HFF-Myc (cell line): ENCODE measurements at places on chromosomes 16 and 17.

DNA sequence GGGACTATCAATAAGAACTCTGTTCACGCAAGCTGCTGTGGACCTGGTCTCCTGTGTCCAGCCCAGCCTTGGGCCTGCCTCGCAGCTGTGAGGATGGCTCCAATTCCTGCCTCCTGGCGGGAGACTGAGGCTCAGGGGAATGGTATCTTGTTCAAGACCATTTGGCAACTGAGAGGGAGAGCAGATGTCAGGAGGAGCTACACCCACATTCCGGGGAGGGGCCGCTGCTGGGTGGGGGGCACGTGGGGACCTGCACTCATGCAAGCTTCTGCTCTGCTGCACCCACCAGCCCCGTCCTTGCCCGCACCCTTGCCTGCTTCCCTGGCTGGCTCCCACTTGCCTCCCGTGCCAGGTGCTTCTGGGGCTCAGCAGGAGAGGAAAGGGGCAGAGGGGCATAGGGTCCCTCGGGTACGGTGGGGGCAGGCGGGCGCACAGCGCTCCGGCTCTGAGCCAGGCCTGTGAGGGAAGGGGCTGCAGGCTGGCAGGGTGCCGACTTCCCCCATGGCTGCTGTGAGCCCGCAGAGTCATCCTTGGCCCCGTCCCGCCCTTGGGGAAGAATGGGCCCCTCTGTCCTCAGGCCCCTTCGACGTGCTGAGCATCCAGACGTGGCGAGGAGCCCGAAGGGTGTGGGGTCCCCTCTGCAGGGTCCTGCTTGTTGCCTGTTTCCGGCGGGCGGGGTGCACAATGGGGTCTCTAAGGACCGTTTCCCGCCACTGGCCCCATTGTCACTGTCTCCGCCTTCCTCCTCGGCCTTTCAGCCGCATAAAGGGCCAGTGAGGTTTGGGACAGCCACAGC is 2.7 kb downstream of the METRN start:
- DNase-seq = no peak

DNA sequence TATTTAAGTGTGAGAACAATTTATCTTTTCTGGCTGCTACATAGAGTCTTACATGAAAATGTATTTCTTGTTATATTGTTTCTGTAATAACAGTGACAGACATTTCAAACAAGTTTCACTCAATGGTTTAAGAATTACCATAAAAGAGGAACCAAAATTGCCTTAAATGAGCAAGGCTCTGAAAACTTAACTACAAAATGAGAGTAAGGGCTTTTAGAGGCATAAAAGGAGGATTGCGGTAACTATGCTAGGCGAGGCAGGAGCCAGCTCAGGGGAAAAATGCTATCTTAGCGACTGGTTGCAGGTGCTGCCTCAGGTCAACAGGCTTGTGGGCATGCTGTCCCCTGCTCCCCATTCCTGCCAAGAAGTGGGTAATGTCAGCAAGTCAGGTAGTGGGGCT is 81.7 kb upstream of the MSI2 start:
- no peak for DNase-seq

- DNase-seq = no peak
Measured at GRCh38 chr17:7754656-7755055, 37.1 kb downstream of the DNAH2 start.

GRCh38 chr16:71627731-71628181 is 1.8 kb downstream of the MARVELD3 start:
- DNase-seq = no peak

DNA sequence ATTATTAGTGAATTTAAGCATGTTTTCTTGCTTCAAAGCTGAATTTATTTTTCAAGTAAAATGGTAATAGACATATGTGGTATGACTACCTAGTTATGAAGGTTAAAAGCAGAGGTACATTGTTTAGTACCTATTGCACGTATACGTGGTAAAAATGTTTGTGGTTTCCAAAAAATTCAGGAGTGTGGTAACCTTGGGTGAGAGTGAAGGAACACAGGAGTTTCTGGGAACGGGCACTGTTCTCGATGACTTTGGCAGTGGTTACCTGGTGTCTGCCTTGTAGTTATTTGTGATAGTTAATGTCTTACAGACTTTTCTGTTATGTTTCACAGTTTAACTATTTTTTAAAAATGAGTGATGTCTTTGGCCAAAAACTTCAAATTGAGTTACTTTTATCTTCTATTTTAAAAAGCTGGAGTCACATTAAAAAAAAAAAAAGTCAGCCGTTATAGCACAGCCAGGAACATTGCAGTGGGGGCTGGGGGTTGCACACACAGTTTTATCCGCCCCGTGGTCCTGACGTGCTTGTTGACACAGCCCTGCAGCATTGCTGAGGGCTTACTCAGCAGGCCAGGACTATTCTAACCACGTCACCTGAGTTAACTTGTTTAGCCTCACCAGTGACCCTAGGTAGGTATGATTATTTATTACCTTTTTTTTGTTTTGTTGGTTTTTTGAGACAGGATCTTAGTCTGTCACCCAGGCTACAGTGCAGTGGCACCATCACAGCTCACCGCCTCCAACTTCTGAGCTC is 10.9 kb downstream of the JPT2 start:
- DNase-seq = no peak

GRCh38 chr17:43449470-43450248 is 34.1 kb upstream of the DHX8 start:
- no peak for DNase-seq

DNA sequence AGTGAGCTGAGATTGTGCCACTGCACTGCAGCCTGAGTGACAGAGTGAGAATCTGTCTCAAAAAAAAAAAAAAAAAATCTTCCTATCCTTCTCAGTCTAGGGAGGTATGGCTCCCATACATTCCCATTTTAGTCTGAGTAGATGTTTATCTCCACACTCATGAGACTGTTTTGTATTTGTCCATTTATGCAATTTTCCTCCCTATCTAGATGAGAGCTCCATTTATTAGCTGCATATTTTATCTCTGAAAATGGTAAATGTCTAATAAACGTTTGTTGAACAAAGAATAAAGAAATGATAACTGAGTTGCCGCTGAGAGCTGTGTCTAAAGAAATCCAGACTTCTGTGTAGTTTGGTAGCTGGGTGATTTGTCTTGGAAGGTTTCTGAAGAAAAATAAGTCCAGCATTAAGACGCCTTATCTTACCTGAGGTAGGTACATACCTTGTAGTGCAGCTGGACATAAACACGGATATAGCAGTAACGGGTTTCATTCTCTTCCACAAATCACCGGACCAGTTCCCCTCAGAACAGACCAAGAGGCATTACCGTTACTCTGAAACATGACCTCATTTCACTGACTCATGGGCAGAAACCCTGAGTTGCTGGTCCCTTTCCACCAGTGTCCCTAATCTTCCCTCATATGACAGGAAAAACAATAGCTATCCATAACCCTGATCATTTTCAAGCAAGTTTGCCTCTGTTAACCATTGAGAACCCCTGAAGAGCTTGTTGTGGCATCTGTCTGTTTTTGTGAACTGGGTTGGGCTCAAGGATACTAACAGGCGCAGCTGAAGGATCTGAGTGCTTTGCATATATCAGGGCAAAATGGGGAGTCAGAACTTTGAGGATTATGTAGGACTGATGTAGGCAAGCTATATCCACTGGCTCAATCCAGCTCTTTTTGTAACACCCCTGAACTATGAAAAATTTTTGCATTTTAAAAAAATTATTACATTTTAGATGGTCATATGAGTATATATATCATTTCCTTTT is 177.4 kb upstream of the XYLT1 start:
- no peak for DNase-seq
